ENCODE measurements at places on chromosomes 1 and 21.

DNA sequence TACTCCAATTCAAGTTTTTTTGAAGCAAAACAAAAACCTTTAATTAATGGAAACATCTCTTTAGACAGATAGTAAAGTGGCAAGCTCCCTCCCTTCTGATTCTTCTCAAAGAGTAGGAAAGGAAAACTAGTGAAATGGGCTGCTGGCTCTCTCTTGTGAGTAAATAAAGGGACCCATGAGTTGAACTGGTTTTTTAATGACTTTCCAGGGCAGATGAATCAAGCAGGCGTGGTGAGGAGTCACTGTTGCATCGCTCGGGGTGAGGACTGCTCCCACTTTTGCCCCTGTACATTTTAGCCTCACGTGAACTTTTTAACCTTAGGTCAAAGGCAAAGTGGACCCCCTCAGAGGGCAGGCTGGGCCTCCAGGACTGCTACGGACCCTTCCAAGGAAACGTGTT lies 64.8 kb downstream of the ABCA4 start:
- DNase-seq: no peak

GRCh38 chr1:160560806-160561205 lies 18.5 kb downstream of the CD84 start:
- no peak for DNase-seq

- DNase-seq: no peak
Observed at GRCh38 chr21:27681038-27681437, 714.1 kb upstream of the ADAMTS5 start.

- DNase-seq: no peak
Observed at GRCh38 chr1:25084407-25084806, 147.9 kb downstream of the SYF2 start.

DNA sequence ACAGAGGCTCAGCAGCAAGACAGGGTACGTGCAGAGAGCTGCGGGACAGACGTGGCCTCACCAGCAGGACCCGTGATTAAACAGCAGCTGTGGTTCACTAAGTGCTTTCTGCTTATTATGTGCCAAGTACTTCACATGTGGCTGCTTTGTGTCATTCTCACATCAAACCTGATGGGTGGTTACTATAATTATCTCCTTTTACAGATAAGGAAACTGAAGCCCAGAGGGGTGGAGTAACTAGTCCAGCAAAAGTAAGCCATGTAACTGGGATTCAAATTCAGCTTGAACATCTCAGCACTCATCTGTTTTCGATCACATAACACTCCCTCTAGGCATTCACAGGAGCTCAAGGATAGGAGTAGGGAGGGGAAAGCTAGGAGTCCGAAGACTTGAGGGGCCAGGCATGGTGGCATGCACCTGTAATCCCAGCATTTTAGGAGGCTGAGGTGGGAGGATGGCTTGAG lies 50.8 kb upstream of the CLIC4 start:
- DNase-seq: no peak

DNA sequence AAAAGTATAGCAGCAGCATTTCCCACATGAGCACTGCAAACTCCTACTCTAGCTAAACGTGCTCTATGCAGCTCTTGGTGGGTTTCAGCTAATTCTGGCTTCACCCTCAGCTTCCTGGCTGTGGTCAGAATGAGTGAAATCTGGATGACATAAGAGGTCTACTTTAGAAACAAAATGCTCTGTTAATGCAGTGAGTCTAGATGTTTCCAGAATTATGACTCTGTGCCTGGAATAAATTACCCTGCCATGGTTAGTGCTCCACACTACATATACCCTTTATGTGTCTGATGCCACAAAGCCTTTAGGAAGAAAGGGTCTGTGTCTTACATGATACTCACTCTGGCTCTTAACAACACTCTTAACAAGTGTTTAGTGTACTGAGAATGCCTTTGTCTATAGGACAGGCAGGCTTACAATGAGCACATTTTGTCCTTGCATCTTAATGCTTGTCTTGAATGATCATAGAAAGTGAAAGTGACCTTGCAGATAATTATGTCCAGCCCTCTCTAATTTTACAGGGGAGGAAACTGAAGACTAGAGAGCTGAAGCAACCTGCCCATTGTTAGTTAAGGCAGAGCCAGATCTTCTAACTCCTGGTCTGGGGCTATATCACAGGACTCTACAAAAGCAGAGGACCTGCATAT lies 9.2 kb downstream of the S100A10 start:
- DNase-seq: peak; percentile 62

DNA sequence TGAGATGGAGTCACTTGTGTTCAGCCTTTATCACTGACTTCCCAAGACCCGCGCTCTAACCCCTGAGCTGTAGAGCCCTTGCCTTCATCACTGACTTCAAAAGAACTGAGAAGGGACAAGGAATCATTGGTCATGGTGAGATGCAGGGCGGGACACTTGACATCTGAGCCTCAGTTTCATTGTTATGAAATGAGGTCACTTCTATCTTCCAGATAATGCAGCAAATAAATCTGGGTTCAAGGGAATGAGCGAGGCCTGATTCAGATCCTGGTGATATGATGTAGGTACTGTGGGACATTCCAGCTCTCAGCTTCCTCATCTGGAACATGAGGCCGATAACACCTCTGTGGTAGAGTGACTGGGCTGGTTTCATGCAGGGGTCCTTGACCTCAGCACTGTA lies 13.8 kb downstream of the KAZN start:
- no peak for DNase-seq

GRCh38 chr1:26156285-26157038 lies 2.4 kb upstream of the FAM110D start:
- DNase-seq: peak; percentile 14

DNA sequence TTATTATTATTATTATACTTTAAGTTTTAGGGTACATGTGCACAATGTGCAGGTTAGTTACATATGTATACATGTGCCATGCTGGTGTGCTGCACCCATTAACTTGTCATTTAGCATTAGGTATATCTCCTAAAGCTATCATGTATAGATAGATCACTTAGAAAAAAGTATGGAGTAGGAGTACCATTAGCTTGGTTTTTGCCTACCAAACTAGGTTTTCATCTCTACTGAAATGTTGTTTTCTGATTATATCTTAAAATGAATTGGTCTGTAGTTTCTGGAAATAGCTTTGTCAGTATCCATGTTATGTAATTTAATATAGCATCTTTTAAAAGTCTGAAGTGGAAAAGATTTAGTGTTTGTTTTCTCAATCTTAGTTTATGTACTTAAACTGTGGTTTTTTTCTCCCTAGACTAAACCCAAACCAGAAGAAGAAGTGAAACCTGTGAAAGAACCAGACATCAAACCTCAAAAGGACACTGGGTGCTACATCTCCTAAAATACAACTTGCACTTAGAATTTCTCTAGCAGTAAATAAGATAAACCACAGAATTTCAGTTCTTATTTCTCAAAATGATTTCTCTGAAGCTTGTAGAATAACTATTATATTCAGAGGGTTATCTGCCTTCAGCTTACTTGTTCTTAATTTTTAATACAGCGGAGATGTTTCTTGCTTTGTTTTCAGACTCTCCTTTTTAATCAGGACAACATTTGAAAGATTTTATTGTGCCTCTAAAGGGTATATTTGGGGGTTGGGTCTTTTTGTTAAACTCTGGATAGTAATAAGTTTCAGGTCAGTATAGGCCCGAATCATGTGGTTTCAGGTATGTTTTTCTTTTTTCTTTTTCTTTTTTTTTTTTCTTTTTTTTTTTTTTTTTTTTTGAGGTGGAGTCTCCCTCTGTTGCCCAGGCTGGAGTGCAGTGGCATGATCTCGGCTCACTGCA lies 4.5 kb upstream of the FAM177B start:
- no peak for DNase-seq

DNA sequence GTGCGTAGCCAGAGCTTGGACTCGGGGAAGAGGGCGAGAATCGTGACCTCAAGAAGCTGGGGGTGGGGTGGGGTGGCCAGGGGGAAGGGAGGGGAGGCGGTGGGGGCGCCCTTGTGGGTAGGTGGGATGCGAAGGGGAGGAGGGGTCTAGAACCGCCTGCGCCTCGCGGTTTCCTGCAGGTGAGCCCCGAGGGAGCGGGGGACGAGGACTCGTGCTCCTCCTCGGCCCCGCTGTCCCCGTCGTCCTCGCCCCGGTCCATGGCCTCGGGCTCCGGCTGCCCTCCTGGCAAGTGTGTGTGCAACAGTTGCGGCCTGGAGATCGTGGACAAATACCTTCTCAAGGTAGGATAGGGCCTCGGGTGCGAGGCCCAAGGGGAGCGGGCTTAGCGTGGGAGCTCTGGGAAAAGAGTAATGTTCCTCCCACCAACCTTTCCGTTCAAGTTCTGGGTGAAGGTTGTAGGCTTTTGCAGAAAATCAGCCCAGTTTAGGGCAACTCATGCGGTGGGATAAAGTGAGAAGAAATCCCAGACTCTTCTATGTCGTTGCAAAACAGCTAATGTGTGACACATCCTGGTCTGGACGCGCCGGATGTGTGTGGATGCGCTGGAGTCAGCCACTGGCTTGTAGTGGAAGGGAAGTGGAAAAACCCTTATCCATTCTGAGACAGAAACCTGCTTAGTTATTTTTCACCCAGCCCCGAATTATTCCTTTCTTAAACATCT lies 2.9 kb downstream of the LHX8 start:
- no peak for DNase-seq

DNA sequence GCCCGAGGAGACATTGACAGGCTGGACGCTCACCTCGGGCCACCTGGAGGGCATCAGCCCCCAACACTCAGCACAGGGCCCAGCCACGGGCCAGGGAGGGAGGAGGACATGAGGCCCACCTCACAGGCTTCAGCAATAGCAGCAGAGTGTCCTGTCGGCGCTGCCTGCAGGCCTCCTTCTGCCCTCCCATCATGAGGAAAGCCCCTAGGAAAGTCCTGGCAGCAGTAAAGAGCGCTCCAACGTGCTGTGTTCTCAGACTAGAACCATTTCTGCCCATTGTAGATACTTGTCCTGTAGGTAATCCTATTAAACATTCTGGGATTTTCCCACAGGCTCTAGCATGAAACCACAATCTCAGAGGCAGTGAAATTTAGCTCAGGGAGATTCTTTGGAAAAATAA lies 62.0 kb upstream of the GALNT2 start:
- DNase-seq: no peak

DNA sequence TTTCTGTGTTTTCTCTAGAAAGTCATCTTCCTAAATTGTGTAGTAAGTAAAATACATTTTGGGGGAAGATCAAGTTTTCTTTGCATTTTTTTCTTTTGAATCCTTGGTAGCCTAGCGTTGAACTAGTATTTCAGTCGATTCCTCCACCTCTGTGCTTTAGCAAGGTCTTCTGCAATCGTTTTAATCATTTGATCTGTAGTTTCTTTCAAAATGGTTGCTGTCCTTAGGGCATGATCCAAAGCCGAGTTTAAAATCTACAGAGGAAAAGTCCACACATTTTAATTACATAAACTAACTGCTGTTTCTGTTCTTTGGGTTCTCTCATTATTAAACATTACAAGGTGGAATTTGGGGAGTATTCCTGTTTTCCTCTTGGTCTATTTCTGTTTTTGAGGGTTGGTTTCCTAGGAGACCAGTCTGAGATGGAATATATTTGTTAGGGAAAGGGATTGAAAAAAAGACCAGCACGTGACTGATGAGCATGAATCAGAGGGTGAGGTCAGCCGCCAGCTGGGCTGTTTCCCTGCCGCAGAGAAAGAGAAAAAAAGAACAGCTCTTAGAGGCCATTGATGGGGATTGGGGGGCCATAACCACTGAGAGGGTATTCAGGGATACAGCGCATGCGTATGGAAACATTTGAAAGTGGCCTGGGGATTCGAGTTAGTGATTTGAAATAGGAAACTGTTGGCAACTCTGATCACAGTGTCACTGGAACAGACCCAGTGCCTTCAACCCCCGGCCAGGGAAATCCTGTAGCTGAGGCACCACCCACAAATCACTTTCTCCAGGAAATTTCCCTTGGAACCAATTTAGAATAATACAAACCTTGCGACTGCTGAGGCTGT lies 40.6 kb downstream of the AKNAD1 start:
- no peak for DNase-seq

DNA sequence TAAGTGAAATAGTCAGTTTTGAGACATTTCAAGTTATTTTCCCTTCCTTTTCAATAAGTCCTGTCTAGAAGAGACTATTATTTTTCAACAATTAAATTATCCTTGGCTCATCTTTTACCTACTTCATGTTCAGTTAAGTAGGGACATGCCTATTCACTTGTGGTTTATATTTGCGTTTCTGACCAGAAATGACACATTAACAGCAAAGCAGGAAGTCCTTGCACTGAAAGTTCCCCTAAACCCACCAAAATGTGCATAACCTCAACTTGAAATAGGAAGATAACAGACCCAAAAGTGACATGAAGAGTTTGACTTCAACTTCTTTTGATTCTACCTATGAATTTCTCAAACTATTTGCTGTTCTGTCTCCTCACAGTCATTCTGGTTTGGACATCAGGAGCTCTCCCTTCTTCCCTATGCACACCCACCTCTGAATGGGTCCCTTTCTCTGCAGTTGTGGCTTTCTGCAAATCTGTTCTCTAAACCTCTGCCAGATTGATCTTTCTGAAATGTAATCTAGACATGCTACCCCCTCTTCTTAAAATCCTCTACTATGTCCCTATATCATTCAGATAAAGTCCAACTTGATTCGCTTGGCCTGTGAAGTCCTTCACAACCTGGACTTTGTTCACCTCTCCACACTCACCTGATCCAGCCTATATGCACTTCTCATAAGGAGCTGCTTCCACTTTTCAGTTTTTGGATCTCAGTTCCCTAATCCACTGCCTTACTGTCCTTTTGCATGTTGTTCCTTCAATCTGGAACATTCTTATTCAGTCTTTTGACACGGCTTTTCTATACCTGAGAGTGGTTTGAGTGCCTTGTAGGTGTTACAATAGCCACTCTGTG lies 661.5 kb upstream of the ADGRL4 start:
- DNase-seq: peak; percentile 24

GRCh38 chr1:8989061-8989460 lies 37.2 kb downstream of the SLC2A7 start:
- no peak for DNase-seq

DNA sequence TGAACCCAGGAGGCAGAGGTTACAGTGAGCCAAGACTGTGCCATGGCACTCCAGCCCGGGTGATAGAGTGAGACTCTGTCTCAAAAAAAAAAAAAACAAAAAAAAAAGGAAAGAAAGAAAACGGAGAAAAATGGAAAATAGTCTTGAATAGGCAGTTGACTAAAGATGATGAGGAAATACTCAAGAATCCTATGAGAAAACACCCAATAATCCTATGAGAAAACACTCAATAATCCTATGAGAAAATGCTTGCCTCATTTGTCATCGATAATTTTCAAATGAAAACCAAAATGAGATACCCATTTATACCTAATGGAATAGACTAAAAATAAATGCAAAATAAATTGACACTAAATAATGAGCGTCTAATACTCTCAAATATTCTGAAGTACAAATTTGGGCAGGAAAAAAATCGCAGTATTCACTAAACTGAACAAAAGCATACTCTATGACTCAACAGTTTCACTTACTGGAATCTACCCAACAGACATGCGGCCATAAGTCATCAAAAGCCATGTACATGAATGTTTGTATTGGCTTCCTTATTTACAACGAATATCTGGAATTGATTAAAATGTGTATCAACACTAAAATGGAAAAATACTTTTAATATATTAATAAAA lies 733.9 kb upstream of the CHRM3 start:
- DNase-seq: no peak

GRCh38 chr1:17615157-17615556 lies 75.7 kb downstream of the ARHGEF10L start:
- no peak for DNase-seq

DNA sequence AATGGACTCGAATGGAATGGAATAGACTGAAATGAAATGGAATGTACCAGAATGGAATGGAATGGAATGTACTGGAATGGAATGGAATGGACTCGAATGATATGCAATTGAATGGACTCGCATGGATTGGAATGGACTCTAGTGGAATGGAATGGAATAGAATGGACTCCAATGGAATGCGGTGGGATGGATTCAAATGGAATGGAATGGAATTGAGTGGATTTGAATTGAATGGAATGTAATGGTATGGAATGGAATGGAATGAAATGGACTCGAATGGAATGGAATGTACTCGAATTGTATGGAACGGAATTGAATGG lies 99.6 kb upstream of the FBXO28 start:
- no peak for DNase-seq
